Adipocyte (in vitro differentiated cells): ENCODE measurements at places on chromosomes 7 and 10.
A peak's percentile ranks its signal among the peaks of the same experiment; 100 is the strongest.

- no peak for DNase-seq
Measured at GRCh38 chr7:51316262-51316665, 345 bp downstream of the COBL start.

DNA sequence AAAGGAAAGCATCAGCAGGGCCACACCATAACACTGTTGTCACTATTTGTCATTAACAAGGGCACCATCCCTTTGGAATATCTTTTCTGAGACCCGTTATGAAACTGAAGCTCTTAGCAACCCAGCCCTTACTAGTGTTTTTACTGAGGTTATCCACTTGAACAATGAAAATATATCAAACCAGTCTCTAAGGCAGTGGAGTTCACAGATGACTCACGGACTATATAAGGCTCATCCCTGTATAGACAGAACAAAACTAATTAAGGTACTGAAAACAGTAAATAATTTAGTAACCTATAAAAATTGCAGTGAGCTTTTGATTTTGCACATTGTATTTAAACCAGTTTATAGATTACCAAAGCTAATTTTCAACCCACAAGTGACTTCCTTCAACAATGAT is 196.0 kb downstream of the ELAPOR2 start:
- no peak for DNase-seq

DNA sequence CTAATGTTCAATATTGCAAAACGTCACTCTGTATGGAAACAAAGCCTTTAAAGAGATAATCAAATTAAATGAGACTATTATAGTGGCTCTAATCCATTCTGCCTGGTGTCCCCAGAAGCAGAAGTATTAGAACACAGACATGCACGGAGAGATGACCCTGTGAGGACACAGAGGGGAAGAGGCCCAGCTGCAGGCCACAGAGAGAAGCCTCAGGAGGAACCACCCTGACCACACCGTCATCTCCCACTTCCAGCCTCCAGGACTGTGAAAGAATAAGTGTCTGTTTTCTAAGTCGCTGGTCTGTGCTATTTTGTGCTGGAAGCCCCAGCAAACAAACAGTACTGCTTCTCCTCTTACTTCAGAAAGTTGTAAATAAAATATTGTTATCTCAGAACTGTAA is 283.5 kb upstream of the ADARB2 start:
- DNase-seq = no peak

DNA sequence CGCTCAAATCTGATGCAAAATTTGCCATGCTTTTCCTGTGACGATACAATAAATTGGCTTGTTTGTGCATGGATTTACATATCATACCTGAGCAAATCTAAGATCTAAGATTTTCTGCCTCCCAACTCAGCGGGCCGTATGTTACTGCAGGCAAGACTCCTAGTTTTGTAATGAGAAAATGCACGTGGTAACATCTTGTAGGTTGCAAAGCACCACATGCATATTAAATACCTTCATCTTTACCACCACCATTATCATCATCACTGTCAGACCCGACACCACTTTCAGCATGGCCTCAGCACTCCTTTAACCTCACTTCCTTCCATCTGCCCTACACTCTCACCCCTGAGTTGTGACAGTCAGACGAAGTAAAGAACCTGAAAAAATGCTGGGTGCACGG is 202.2 kb downstream of the FRMD4A start:
- DNase-seq = no peak

- DNase-seq = no peak
Measured at GRCh38 chr10:132492323-132493025, 45.1 kb upstream of the INPP5A start.

- no peak for DNase-seq
Measured at GRCh38 chr7:39044489-39044888, 66.8 kb downstream of the POU6F2 start.

DNA sequence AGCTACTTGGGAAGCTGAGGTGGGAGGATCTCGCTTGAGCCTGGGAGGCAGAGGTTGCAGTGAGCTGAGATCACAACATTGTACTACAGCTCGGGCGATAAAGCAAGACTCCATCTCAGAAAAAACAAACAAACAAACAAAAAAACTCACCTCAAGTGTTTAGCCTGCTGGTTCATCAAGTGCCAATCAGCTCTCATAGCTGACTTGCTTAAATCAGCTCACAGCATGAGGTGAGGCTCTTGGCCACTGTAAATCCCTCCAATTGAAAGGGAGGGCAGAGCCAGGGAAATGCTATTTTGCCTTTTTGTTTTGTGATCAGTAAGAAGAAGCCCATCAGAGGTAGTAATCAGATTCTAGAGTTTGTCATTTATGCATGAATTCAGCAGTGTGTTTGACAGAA is 112.3 kb downstream of the RAB11FIP2 start:
- DNase-seq = no peak

DNA sequence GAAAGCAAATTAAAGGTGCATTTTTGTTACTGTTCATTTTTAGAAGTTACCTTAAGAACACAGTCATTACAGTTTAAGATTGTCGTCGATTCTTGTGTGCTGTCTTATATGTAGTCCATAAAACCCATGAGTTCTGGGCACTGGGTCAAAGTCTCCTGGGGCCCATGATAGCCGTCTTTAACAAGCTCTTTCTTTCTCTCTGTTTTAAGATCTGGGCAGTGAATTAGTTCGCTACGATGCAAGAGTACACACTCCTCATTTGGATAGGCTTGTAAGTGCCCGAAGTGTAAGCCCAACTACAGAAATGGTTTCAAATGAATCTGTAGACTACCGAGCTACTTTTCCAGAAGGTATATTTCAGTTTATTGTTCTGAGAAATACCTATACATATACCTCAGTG is 90.7 kb upstream of the CAPZA2 start:
- DNase-seq = no peak

DNA sequence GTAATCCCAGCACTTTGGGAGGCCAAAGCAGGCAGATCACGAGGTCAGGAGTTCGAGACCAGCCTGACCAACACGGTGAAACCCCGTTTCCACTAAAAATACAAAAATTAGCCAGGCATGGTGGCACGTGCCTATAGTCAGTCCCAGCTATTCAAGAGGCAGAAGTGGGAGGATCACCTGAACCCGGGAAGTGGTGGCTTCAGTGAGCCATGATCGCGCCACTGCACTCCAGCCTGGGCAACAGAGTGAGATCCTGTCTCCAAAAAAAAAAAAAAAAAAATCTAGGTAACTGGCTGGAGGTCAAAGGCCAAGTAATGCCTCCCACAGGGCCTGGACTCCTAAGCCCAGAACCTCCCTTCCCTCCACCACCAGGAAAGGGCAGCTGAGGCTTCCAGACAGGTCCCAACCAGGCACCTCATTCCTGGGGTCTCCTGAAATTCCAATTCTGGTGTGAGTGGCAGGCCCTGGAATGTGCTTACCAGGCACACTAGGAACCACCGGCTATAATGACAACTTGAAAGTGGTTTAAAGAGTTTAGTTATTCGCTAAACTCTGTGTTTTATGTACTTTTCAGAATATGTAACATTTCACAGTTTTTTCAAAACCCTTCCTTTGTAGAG is 86.9 kb upstream of the TNRC18 start:
- DNase-seq = no peak

DNA sequence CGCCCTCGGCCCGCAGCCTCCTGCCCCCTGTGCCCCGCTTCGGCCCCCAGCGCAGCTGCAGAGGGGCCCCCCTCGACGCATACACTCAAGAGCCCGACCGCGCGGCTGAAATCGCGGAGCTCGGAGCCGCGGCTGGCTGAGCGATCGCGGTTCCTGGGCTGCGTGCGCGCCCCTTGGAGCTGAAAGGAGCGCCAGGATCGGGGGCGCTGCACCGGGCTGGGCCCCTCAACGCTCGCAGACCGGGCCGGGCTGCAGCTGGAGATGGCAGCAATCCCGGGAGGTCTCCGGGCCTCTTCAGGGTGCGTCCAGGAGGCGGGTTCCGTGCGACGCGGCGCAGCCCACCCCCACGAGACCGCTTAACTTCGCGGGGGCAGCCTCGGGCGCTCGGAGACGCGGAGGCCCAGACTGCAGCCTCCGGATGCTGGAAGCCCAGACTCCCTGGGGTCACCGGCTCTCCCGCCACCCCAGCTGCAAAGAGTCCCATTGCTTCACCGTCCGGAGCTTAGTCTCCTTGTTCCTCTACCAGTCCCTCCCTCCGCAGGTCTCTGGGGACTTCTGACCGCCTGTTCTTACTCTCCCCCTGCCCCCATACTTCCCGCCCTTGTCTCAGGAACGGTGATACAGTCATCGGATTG is 73.0 kb upstream of the LRRC4 start:
- peak; percentile 59 for DNase-seq

DNA sequence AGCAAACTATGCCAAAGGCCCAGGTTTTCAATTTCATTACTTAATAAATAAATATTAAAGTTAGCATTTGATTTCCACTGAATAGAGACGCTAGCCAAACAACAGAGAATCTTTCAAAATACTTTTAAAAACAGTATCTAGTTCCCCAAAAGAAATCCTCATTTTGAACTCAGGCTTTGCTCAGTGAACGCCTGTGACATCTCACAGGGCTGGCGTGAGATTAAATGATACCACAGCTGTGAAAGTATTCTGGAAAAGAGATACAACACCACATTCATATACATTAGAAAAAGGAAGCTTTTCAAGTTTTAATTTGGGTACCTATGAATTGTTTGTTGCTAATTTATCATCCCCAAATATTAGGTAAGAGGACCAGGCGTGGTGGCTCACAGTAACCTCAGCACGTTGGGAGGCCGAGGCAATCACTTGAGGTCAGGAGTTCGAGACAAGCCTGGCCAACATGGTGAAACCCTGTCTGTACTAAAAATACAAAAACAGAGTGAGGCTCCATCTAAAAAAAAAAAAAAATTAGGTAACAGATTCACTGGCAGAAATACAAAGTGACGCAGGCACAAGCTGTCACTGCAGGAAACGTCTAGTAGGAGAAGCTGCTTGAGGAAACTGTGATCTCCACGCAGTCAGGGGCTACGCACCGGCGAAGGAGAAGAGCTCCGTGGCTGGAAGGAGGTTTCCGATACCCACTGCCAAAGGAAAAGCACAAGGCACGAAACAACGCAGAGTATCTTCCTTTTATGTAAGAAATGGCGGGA is 50.0 kb downstream of the AMZ1 start:
- DNase-seq = no peak

DNA sequence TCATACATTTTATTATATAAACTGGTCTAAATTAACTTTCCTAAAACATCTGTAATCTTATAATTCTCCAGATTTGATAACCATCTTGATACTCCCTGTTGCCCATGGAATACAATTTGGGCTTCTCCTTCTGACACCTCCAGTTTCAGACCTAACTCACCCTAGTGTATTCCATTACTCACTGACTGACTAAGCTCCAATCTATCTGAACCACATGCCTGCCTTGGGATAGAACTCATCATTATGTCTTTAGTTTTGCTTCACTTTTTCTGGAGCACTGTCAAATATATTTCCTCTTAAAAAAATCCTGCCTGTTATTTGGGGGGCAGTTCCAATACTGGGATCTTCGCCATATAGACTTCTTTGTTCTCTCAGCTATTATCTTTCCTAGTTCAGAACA is 4.9 kb upstream of the FOXP2 start:
- peak; percentile 36 for DNase-seq

DNA sequence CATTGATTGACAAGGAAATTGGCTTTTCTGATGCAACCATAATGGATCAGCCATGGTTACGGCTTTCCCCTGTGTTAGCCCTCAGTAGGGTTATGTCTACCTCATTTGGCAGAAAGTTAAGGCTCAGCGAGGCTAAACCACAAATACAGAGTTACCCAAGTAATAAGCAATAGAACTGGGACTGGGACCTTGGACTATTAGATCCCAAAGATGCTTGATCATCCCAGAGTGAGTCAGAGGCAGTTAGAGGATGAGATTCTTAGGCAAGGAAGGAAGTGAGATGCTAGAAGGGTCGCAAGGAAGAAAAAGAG is 401.4 kb downstream of the TNS3 start:
- DNase-seq = no peak

- no peak for DNase-seq
Measured at GRCh38 chr7:106597014-106597413, 63.9 kb downstream of the CCDC71L start.

GRCh38 chr10:31372439-31372838 is 53.4 kb downstream of the ZEB1 start:
- no peak for DNase-seq

GRCh38 chr7:148903504-148903903 is 19.4 kb upstream of the EZH2 start:
- DNase-seq = no peak

GRCh38 chr7:108311446-108312168 is 144.6 kb downstream of the NRCAM start:
- peak; percentile 69 for DNase-seq

DNA sequence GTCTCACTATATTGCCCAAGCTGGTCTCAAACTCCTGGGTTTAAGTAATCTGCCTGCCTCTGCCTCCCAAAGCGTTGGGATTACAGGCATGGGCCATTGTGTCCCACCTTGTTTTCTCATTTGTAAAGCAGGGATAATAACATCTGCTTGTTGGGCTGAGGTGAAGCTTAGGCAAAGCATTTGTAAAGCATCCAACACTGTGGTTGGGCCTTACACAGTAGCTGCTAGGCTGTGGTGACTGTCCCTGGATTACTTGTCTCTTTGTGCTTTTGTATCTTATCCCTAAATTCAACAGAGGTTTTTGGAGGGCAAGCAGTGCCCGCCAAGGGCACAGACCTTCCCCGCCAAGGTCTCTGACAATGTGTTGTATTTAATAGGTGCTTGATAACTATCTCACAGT is 14.3 kb downstream of the HKDC1 start:
- DNase-seq = no peak

DNA sequence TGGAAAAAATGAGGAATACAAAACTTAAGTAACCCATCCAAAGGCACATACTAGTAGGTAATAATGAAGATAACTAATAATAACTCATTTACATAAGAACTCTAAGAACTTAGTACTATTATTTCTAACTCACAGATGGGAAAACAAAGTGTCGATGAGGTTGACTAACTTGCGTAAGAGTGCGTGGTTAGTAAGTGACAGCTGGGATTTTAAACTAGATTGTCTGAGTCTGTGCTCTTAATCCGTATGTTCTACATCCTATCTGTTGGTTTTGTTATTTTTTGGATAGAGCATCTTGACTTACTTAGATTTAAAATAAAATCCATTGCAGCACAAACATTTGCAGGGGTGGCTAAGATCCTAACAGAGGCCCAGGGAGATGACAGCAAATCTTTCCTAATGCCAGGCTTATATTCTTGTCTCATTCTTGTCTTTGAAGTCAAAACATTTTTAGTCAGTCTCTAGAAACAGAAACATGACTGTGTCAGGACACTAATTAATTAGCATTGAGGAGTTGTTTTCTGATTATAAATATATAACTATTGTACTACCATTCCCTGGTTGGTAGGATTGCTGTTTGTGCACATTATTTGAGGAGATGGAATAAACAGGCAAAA is 11.7 kb downstream of the RPA3 start:
- DNase-seq = no peak

GRCh38 chr7:28055161-28055544 is 125.4 kb downstream of the JAZF1 start:
- no peak for DNase-seq

DNA sequence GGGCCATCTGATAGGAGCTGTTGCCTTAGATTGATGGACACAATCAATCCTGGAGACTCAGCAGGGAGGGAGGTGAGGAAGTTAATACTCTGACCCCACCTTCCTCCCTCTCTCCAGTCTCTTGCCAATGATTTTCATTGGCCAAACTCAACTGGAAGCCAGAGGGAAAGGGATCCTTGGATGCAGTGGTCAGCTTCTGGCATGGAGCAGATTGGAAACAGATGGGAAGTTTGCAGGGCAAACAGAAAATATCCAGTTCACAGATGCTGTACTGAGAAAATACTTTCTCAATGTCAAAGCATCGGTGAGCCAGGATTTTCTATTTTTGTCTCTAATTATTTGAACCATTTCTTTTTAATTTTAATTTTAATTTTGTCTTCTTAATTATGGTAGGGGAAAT is 170.8 kb downstream of the BBS9 start:
- no peak for DNase-seq

- DNase-seq = peak; percentile 71
Measured at GRCh38 chr7:12111422-12112405, 99.4 kb upstream of the TMEM106B start.
